ENCODE measurements at places on chromosomes 7 and 10.

GRCh38 chr10:110810625-110811024 is 61.1 kb upstream of the PDCD4 start:
- no peak for DNase-seq

GRCh38 chr10:66259836-66260235 is 666.0 kb upstream of the LRRTM3 start:
- no peak for DNase-seq

GRCh38 chr10:100980711-100981110 is 6.6 kb downstream of the MRPL43 start:
- DNase-seq: no peak

GRCh38 chr10:45155784-45156183 is 155.1 kb downstream of the ZNF22 start:
- DNase-seq: no peak

DNA sequence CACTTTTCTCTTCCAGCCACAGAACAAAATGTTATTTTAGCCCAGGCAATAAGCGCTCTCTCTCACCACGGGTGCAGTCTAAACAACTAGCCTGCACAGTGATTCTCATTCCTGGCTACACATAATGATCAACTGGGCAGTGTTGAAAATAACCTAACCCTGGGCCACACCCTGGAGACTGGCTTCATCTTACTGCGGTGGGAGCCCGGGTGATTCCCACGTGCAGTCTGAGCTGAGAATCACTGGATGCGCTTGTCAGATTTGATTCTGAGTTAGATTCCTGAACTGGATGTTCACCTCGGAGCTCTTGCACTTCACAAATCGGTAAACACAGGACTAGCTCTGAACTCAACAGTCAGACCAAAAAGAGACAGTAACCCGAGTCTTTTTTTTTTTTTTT is 14.9 kb downstream of the ZC3HAV1 start:
- no peak for DNase-seq

DNA sequence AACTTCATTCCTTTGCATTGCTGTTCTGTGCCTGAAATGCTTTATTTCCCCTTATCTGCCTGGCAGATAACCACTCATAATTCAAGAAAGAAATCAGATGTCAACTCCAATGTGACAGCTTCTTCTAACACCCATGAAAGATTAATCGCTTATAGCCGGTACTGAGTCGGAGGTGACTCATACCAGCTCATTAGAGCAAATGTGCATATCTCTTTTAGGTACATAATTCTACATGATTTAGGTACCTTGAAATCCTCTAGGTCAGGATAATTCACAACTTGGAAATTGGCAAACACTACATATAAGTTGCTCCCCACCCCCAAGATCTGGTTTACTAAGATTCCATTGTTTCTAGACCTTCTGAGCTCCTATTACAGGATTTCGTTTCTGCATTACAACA is 554.4 kb upstream of the SORCS1 start:
- no peak for DNase-seq

GRCh38 chr7:130476297-130477150 is 15.4 kb upstream of the MEST start:
- DNase-seq: no peak

DNA sequence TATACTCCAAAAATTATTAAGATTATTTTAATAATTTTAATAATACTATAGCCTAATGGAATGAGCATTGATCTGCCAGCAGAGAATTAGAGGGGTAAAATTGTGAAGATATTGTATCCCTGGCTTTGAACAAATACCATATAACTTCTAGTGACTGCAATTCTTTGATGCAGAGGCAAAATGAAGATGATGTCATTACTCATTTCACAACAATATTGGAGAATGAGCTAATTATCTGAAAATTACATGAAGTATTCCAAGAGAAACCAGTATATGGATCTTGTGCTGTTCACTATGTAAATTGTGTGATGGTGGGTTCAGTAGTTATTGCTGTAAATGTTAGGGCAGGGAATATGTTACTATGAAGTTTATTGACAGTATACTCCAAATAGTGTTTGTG is 80.2 kb downstream of the CFTR start:
- DNase-seq: no peak

GRCh38 chr7:131057015-131057793 is 270.5 kb upstream of the MKLN1 start:
- DNase-seq: no peak

DNA sequence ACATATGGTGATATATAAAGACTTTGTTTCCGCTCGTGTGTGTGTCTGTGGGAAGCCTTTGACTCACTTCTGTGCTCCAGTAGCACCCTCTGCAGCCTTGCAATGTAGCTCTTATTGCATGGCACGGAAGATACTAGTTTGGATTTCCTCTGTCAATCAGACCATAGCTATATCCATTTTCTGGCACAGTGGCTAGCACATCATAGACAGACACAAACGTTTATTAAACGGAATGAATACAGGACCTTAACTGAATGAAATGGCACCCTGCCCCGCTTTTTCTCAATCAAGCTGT is 124.0 kb upstream of the PTPN20 start:
- no peak for DNase-seq

DNA sequence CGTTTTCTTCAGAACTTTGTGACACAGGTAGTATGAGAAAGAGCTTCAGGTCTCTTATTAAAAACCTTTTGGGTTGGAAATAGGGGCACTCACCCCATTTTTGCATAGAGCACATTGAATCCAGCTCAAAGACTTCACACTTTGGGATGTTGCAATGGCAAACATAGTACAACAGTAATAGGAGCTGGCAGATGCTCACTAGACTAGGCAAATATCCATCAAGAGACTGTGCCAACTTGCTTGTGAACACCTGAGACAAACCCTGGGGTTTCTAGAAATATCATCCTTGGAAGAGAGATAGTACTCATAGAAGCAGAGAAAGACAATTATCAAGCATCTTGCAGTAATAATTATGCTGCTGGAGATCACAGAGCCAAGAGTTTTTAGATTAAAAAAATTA is 280.0 kb downstream of the CACNA2D1 start:
- no peak for DNase-seq

DNA sequence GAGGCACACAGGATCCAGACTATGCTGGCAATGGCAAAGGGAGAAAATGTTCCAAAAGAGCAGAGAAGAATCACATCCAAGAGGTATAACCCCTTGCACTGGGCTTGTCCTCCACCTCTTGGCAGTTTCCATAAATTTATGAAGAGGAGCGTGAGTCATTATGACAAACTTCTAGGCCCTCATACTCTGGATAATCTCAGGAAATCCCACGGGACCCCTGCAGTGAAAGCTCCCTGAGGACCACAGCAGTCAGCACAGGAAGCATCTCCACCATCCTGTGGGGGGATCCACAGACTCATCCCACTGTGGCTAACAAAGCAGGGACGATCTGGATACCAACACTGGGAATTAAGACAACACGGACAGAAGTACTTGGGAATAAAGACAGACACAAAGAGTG is 30.3 kb upstream of the GPAM start:
- no peak for DNase-seq

- no peak for DNase-seq
Measured at GRCh38 chr7:156662277-156662676, 21.7 kb downstream of the RNF32 start.

- DNase-seq: no peak
Measured at GRCh38 chr7:133081119-133081598, 731 bp downstream of the CHCHD3 start.

DNA sequence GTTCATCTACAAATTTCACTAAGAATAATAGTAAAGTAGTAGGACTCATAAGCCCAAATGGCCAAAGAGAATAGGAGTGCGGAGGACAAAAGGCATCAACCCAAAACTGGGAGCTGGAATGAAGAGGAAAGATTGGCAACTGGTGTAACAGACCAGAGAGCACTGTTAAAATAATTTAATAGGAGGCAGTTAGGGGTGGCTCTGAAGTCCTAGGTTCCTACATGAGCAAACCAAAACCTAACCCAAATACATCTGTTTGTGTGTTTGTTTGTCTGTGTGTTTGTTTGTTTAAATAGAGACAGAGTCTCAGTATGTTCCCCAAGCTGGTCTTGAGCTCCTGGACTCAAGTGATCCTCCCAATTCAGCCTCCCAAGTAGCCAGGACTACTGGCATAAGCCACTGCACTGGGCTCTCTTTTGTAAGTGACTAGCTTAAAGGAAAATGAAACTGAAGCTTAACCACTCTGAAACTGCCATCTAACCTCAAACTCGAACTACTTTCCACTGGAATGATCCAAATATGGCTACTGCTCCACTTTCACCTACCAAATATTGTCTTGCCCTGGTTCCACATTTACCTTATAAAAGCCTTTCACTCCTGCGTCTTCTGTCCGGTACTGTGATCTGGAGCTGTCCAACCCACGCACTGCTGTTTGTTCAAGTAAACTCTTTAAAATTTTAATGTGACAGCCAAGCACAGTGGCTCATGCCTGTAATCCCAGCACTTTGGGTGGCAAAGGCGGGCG is 94.9 kb downstream of the AKR1D1 start:
- no peak for DNase-seq

DNA sequence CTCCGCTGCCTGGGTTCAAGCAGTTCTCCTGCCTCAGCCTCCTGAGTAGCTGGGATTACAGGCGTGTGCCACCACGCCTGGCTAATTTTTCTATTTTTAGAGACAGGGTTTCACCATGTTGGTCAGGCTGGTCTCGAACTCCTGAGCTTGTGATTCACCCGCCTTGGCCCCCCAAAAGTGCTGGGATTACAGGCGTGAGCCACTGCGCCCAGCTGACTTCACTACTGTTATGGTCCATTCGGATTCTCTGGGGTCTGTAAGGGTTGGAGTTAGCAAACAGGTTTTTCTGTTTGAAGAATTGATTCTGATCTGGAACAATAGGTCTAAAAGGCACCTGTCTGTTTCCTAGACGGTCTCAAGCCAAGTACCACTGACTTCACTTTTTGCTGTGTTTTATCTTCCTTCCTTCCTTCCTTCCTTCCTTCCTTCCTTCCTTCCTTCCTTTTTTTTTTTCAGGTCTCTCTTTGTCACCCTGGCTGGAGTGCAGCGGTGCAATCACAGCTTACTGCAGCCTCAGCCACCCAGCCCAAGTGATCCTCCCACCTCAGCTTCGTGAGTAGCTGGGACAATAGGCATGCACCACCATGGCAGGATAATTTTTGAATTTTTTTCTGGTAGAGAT is 192.2 kb downstream of the CAMK1D start:
- DNase-seq: no peak

Measured in occipital lobe (tissue), 3 donors.